ENCODE measurements at places on chromosomes 12 and 14.

GRCh38 chr12:91225316-91225715, 42.7 kb upstream of the DCN start:
- DNase-seq = no peak

GRCh38 chr12:129310346-129310745, 457.1 kb downstream of the GLT1D1 start:
- DNase-seq = no peak

DNA sequence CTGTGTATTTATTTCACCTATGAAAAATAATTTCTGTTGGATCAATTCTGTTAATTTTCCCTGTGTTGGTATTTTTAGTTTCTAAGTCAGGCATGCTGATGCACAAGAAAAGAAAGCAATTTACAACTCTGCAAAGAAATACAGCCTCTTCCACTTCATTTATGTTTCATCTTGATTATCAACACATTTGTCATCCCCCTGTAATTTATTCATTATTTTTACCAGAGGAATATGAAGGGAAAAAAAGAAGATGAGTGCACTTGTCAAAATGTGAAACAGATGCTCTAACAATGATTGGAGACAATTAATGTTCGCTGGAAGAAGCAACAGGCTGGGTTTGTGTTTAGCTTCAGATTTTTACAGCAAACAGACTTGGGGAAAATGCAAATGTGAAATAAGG, 958.5 kb upstream of the SEL1L start:
- DNase-seq = no peak

- DNase-seq = no peak
Measured at GRCh38 chr12:115209230-115209629, 525.3 kb upstream of the TBX3 start.

DNA sequence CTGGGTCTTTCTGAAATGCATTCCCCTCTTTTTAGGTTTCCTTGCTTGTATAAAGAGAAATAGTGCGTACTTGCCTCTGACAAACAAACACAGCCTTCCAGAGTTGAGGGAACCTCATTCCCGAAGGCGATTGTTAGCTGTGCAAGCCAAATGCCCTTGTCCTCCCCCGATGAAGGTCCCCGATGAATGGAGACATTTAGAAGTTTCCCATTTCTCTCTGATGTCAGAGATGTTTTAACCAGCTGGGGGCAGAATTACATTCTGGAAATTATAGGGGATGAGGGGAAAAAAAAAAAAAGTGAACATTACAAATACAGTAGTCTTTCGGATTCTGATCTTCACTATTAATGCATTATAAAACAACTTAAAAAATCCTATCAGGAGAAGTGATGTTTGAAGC, 366.8 kb downstream of the VRK1 start:
- DNase-seq = no peak

GRCh38 chr14:67371247-67372148, 11.4 kb downstream of the EIF2S1 start:
- DNase-seq = no peak

DNA sequence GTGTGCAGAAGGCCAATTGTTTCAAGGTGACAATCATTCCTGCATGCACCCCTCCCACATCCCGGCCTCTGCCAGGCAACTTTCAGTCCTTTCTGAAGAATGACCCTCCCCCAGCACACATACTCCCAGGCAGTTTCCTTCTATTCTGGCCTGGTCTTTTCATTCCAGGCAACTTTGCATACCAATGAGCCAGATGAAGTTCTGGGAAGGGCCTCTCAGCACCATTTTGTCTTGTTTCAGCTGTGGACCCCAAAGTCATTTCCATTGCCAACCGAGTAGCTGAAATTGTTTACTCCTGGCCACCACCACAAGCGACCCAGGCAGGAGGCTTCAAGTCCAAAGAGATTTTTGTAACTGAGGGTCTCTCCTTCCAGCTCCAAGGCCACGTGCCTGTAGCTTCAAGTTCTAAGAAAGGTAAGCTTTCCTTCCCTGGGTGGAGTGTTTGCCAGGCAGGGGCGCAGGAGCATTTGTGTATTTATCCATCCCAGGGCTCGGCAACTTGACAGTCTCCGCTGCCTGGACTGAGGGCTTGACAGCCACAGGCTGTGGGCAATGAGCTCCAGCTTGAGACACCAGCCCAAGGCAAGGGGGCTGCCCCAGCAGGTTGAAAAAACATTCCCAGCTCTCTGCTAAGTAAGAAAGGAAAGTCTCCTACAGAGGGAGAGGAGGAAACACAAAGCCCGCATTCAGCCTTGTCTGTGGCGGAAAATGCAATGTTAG, 16.4 kb downstream of the BCL2L14 start:
- DNase-seq = no peak

GRCh38 chr12:30913323-30913722, 13.2 kb upstream of the TSPAN11 start:
- no peak for DNase-seq

- DNase-seq = no peak
Measured at GRCh38 chr12:80977346-80977745, 39.6 kb upstream of the LIN7A start.

DNA sequence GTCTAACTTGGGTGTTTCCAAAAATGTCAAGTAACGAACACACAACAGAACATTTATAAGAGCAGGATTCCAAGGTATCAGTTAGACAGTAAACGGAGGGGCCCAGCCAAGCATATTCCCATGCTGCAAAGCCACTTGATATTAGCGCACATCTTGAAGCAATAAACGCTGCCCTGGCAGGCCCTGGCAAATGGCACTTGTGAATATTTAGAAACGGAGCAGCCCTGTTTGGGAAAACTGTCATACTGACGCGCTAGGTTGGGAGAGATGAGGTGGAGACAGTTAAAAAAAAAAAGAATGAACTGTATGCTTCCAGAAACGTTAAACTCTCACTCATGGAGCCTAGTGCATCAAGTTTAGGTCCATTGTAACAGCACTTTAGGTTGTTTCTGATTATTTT, 9.3 kb downstream of the DGLUCY start:
- DNase-seq = no peak

- no peak for DNase-seq
Measured at GRCh38 chr12:62799766-62800406, 135.1 kb downstream of the PPM1H start.

DNA sequence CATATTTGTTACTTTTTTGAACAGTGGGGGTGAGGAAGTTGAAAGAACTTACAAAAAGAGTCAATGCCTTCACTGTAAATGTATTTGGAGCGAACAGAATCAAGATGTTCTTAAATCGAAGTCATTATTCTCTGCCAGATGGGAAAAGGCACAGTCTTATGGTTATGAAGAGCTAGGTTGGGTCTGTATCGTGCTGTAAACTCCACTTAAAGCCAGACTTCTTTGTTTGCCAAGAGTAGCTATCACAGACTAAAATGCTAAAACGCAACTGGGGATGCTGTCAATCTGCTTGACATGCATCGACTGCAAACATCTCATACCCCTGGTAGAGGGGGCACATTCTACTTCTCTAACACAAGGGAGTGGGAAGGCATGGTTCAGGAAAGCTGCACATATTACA, 160.4 kb downstream of the DACT1 start:
- no peak for DNase-seq

Measured in activated CD4-positive, CD25-positive, alpha-beta regulatory T cell (primary cell).